Diencephalon (tissue), 1 donor: ENCODE measurements at places on chromosomes 16 and 17. TPM values are rescaled to one million over a fixed set of nuclear protein-coding genes. Genes with fewer than 3 reads are reported as not detected.

SCGB1C2 gene
- total RNA-seq, result not detected

GPR179 gene
- 4.6 TPM for total RNA-seq

SEC14L5 gene
- total RNA-seq, result 1.6 TPM

PYY gene
- not detected for total RNA-seq

VTN gene
- total RNA-seq, result 0.69 TPM

COG8 gene
- 43.6 TPM for total RNA-seq

NEK8 gene
- total RNA-seq, result 0.92 TPM

TP53TG3D gene
- total RNA-seq, result 0.92 TPM

SLC16A11 gene
- 0.23 TPM for total RNA-seq

GNAO1 gene
- 155 TPM for total RNA-seq

NHERF2 gene
- 23.5 TPM for total RNA-seq

GDE1 gene
- total RNA-seq, result 62.1 TPM

SLC22A31 gene
- total RNA-seq, result not detected

PRAC2 gene
- not detected for total RNA-seq

HASPIN gene
- 1.4 TPM for total RNA-seq

WNK4 gene
- 0.69 TPM for total RNA-seq

KRTAP2-2 gene
- total RNA-seq, result not detected

TVP23C gene
- total RNA-seq, result 46.4 TPM

CTRB1 gene
- total RNA-seq, result not detected

VMO1 gene
- total RNA-seq, result 0.69 TPM

SLFN14 gene
- 0.23 TPM for total RNA-seq

TMEM220 gene
- 1.8 TPM for total RNA-seq

RPRML gene
- total RNA-seq, result 1.6 TPM

GJC1 gene
- 31.4 TPM for total RNA-seq

CACNG5 gene
- 12.2 TPM for total RNA-seq

MEOX1 gene
- total RNA-seq, result not detected

TBC1D26 gene
- 0.23 TPM for total RNA-seq

ABCA8 gene
- total RNA-seq, result 7.4 TPM

CUEDC1 gene
- total RNA-seq, result 21.2 TPM

LGALS9 gene
- 1.2 TPM for total RNA-seq

KATNIP gene
- 23.3 TPM for total RNA-seq

SPHK1 gene
- 1.4 TPM for total RNA-seq

COL1A1 gene
- 42.7 TPM for total RNA-seq

MPV17L gene
- total RNA-seq, result 17.1 TPM

KRT33B gene
- total RNA-seq, result not detected

MYO15A gene
- total RNA-seq, result 2.5 TPM

PIK3R5 gene
- total RNA-seq, result 1.4 TPM

WDR59 gene
- total RNA-seq, result 28.6 TPM

G6PC1 gene
- total RNA-seq, result under 0.01 TPM

ANKFY1 gene
- 54.7 TPM for total RNA-seq

ZSCAN10 gene
- not detected for total RNA-seq

CHST5 gene
- total RNA-seq, result 0.92 TPM

SLC2A4 gene
- 0.23 TPM for total RNA-seq

SCPEP1 gene
- 10.8 TPM for total RNA-seq

GAS2L2 gene
- total RNA-seq, result 1.2 TPM

KRTAP9-8 gene
- not detected for total RNA-seq

STAC2 gene
- total RNA-seq, result 0.46 TPM

TNFRSF13B gene
- total RNA-seq, result not detected
